ENCODE measurements at places on chromosomes 7 and 10. TPM values are rescaled to one million over a fixed set of nuclear protein-coding genes. Genes with fewer than 3 reads are reported as not detected.

Gene MET
- 76.1 TPM for total RNA-seq

Gene GIMAP7
- not detected for total RNA-seq

Gene PDZD8
- 30.1 TPM for total RNA-seq

Gene AGAP9
- total RNA-seq: 0.91 TPM

Gene CUBN
- total RNA-seq: under 0.01 TPM

Gene FAM221A
- 0.08 TPM for total RNA-seq

Gene VIPR2
- total RNA-seq: not detected

Gene LBX1
- not detected for total RNA-seq

Gene PON3
- total RNA-seq: 4.7 TPM

Gene CHAT
- not detected for total RNA-seq

Gene CPA2
- total RNA-seq: 0.11 TPM

Gene EFCAB10
- 2.0 TPM for total RNA-seq

Gene PTPRZ1
- total RNA-seq: 33.2 TPM

Gene FZD1
- total RNA-seq: 4.1 TPM

Gene FASTK
- total RNA-seq: 59.6 TPM

Gene NPFFR1
- total RNA-seq: not detected

Gene ADCYAP1R1
- not detected for total RNA-seq
